ENCODE measurements at places on chromosomes 7 and 10. TPM values are rescaled to one million over a fixed set of nuclear protein-coding genes. Genes with fewer than 3 reads are reported as not detected.

GRCh38 chr10:117726596-117727295 is 184.2 kb downstream of the EMX2 start:
- DNase-seq: no peak
- H3K4me1 ChIP-seq: no peaks in the 10 kb centered on the region
- H3K27me3 ChIP-seq: peaks cover 5% of the 10 kb centered on the region
- no peak overlapping the region for H3K27ac ChIP-seq
- no peaks in the 10 kb centered on the region for H3K36me3 ChIP-seq
- no peak overlapping the region for H3K4me3 ChIP-seq

The CYP3A4 gene
- not detected for total RNA-seq

DNA sequence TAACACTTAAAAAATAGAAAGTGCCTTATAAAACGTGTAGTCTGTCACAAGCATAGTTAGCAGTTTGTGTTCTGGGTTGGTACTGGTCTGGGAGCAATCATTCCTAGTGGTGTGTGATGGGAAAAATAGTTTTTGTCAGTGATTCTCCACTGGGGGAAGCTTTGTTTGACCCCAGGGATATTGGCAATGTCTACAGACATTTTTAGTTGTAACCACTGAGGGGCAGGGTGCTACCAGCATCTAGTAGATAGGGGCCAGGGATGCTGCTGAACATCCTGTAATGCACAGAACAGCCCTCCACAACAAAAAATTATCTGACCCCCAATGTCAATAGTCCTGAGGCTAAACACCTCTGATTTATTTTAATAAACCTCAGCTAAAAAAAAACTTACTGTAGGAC is 51.6 kb upstream of the CREB5 start:
- no peaks in the 10 kb centered on the region for H3K36me3 ChIP-seq
- H3K27ac ChIP-seq: no peak overlapping the region
- peaks cover 4% of the 10 kb centered on the region for H3K27me3 ChIP-seq
- H3K4me3 ChIP-seq: no peak overlapping the region

DNA sequence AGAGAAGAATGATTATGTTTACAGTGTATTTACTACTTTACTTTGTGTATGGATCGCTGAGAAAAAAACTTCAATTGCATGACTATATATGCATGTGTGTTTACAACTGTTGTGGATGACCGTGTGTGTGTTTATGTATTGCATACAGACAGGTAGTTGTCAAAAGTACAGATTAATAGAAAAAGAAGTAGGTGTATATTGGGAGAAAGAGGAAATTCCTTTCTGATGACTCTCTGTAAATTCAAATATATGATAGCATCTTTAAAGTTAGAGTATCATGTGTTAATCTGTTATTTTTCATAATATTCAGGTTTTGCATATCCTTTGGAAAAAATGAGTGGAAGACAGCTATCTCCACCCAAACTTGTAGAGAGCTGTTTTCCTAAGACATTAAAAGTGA is 160.4 kb upstream of the AGR3 start:
- H3K4me1 ChIP-seq: peaks cover 39% of the 10 kb centered on the region
- H3K27me3 ChIP-seq: peaks cover 6% of the 10 kb centered on the region
- no peak for DNase-seq
- H3K27ac ChIP-seq: no peak overlapping the region

The FAM237B gene
- not detected for total RNA-seq

DNA sequence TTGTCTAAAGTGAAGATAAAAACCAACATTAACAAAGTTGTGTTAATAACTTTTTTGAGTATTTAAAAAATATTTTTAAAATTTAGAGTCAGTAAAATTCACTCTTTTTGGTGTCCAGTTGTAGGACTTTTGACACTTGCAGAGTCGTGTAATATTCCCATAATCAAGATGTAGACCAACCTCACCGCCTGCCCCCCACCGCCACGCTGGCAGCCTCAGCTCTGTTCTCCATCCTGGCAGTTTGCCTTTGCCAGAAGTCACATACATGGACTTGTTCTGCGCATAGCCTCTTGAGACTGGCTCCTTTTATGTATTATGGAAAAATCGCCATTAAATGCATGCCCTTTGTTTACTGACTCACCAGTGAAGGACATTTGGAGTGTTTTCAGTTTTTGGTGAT is 27.3 kb upstream of the SYCE1 start:
- peaks cover 45% of the 10 kb centered on the region for H3K27me3 ChIP-seq
- no peak overlapping the region for H3K4me3 ChIP-seq
- no peaks in the 10 kb centered on the region for H3K4me1 ChIP-seq
- DNase-seq: no peak
- H3K27ac ChIP-seq: no peak overlapping the region

Measured in activated naive CD8-positive, alpha-beta T cell treated with anti-CD3 and anti-CD28 coated beads, Interleukin-2, amount 10 ng/mL, durations not matched to agents 7 days and 5 days (primary cell).